KBM-7 (cell line): ENCODE measurements at places on chromosomes 1 and 21.

DNA sequence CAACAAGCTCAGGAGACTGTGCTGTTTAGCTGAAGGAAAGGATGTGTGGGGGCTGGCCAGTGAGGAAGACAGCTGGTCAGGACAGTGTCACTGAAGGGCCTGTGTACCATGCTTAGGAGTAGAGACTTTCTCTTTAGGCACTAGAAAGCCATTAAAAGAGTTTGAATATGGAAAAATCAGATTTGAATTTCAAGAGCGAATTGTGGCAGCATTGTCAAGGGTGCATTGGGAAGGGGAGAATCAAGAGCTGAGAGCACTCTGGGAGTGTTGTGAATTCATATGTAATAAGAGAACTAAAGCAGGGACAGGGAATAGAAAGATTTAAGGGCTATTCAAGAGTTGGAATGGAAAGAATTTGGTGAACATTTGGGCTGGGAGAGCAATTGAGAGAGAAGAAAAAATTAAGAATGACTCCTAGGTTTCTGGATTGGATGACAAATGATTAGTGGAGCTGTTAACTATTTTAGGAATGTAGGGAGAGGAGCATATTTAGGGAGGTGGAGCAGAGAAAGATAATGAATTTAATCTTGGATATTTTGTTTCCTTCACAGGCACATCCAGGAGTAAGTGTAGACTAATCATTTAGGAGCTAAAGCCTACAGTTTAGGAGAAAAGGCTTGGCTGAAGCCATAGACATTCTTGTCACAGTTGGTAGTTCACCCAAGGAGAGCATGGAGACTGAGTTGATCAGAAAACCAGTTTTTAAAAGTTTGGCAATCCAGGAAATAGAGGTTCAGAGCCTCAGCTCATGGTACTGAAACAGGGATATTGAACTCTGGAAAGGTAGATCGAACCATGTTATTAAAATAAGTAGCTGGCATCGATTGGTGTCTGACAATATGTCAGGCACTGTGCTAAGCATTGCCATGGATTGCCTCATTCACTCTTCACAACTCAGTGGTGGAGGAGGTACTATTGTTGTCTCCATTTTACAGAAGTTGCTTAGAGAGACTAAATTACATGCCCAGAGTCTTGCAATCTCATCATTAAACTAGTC lies 23.1 kb upstream of the TOR3A start:
- DNase-seq, result no peak

- no peak for DNase-seq
Measured at GRCh38 chr1:44033756-44034155, 2.5 kb upstream of the SLC6A9 start.

DNA sequence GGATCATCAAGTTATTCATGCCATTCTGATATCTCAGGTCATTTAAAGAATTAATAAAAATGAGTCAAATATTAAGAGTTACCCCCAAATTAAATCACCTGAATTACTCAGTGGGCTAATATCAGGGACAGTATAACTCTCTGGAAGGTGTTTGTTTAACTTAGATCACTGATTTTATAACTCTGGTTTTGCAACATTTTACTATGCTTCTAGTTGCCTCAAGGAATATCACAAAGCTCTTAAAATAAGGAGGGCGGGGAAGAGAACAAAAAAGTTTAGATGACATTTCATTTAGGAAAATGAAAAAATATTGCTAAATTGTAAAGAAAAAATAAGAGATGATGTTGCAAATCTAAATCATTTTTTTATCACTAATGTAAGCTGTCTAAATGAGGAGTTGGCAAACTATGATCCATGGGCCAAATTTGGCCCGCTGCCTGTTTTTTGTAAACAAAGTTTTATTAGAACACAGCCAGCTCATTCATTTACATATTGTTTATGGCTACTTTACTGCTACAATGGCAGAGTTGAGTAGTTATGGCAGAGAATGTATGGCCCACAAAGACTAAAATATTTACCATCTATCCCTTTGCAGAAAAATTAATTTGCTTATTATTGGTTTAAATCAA lies 31.9 kb upstream of the SLC19A2 start:
- DNase-seq, result no peak

DNA sequence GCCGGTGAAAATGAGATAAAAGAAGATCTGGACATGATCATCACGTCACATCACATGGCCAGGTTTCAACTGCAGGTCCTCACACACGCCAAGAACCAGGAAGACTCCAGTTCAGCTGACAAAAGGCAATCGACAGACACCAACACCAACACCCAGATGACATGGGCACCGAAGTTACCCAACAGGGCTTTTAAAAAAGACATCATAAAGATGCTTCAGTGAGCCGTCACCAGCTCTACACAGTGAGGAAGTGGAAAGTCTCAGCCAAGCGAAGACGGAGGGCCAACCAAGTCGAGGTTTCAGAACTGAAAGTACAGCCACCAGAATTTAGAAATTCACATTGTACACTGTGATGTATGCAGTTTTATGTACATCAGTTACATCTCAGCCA lies 154.3 kb upstream of the COL6A1 start:
- no peak for DNase-seq

GRCh38 chr21:33642027-33642895 lies at the start of gene ITSN1:
TSS of gene ITSN1 (plus strand) at chr21:33642501. CDS start at chr21:33718829, 76,328 bp downstream.
- peak; percentile 99 for DNase-seq

DNA sequence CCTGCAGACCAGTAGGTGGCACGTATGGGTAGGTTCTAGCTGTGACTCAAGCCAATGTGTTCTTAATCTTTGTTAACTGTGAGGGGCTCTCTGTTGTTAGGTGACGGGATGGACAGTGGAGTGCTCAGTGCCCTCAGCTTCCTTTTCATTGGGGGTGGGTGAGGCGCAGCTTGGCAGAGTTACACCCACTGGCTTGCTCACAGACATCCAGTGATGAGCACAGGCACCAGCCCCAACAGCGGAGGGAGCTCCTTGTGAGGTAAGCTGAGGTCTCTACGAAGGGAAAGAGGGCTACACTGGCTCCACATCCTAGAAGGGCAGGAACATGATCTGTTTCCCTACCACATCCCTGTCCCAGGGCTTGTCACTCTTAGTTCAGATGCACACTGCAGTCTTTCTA lies 871.3 kb downstream of the LRRIQ3 start:
- no peak for DNase-seq

DNA sequence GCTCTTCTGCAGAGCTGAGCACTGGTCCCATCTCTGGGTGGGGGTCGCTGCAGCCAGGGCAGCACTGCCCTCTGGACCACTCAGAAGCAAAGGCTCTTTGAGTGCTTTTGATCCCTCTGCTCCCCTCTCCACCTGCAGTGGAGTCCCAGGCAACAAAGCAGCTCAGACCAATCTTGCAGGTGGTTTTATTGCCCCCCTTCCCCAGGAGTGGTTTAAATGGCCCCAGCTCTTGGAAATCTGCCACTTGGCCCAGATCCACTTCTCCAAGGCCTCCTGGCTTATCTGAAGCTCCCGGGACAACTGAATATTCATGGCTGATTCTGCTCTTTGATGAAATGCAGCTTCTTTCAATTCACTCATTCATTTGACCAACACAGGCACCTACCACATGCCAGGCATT lies 2.7 kb downstream of the STUM start:
- DNase-seq, result no peak

DNA sequence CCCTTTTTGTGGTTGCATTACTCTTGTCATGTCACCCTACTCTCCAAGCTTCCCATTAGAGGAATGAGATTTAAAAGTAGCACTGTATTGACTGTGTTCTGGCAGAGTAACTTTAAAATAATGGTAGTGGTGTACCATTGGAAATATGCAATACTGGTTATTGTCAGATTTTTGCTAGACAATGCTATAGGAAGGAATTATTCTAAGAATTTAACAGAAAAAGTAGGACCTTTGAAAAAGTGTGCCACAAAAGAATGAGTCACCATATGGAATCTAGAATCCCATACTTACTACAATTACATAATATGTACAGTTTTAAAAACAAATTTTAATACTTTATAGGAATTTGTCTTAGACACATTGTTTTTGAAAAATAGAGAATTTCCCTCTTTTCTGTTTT lies 13.8 kb downstream of the MIER1 start:
- no peak for DNase-seq

GRCh38 chr1:228314658-228315483 lies 91.8 kb downstream of the TRIM11 start:
- DNase-seq, result no peak

DNA sequence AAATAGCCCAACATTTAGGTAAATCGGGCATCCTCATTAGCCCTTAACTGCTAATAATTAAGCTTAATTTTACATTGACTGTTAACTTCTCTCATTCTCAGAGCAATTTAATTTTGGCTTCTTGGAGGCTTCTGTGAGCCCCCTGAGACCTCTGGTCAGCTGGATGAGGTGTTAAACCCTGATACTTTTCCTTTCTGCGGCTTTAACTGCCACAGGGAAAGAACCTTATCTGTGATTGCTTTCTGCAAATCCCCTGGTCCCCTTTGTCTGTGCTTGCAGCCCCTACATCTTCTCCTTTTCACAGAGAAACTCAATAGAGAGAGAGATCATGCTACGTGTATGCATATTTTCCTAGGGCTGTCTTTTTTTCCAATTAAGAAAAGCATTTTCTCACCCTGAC lies 184.5 kb upstream of the CSF3R start:
- DNase-seq, result no peak

GRCh38 chr1:201284636-201285035 lies 1.3 kb downstream of the PKP1 start:
- DNase-seq, result no peak

GRCh38 chr1:239717097-239717917 lies 330.9 kb downstream of the CHRM3 start:
- DNase-seq, result peak; percentile 17

DNA sequence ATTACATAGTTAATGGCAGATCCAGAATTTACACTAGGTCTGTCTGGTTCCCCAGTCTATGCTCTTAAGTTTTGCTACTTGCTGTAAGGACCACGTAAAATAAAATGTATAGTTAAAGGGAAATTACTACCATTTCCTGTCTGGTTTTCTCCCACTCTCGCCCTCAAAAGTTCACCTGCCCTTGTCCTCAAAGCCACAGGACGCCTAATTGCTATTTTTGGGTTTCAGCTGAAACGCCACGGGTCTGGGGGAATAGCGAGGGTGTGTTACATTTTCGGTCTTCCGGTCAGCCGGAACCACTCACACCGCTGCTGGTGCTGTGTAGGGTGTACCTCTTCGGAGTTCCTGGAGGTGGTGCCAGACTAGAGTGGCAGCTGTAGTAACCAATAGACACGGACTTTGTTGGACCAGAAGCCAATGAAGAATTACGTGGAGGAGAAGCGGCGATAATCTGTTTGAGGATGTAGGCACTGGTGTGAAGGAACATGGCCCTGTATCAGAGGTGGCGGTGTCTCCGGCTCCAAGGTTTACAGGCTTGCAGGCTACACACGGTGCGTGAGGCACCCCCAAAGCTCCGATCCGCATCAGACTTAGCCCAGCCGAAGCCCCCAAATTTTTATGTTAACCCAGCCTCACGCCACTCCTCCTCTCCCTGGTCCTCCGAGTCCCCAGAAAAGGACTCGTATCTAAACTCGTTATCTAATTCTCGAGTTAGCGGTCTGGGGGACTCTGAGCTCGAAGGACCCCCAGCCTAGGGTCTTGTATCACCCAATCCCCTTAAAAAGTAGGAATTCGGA lies at the start of gene TARS2:
Gene TARS2, plus strand, starts transcription at position 454 of the 797 bp plus-strand sequence. Its CDS starts 32 bp downstream, at position 486.
- peak; percentile 99 for DNase-seq

DNA sequence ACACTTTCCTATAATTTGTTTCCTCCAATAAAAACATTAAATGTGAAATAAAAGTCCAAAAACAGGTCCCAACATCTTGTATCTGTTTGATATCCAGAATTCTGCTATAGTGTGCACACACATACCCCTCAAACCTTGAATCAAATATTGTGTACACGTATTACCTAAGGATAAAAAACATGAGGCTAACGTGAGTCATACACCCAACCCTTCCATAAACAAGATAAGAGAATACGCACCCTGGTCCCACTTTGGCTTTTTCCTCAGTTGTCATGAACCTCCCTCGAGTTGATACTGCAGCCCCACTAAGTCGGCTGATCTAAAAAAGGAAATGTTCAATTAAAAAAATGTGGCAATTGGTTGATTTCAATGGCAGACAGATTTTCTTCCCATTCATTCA lies 5.2 kb downstream of the KHDC4 start:
- DNase-seq, result no peak

DNA sequence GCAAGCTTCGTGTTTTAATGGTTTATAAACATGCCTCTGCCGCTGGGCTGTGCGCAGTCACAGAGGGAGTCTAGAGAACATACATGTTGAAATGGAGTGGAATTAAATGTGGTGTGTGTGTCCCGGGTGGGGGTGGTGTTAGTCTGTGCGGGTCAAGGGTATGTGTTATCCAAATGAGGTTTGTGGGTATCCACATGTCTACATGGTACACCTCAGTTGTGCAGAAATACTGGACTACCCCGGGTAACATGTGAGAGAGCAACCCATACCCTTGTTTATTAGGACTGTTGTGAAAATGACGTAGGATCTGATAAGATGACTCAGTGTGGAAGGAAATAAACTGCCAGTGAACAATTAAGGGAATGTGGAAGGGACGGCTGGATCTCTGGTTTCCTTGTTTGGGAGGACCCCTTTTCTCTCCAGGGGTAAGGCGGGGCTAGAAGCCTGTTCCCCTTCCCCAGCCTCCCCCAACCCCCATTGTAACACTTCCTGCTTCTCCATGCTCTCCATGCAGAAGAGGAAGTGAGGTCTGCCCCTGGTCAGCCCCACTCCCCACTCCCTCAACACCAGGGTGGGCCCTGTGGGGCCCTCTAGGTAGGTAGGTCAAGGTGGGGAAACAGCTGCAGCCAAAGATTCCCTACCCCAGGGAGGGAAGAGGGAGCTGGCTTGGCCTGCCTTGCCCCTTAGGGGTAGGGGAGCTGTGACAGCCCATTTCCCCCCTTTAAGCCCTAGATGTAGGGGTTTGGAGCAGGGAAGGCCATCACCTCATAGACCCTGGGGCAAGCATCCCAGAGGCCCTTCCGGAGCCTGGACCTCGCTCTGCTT lies 690 bp downstream of the EPS8L3 start:
- DNase-seq, result peak; percentile 65

DNA sequence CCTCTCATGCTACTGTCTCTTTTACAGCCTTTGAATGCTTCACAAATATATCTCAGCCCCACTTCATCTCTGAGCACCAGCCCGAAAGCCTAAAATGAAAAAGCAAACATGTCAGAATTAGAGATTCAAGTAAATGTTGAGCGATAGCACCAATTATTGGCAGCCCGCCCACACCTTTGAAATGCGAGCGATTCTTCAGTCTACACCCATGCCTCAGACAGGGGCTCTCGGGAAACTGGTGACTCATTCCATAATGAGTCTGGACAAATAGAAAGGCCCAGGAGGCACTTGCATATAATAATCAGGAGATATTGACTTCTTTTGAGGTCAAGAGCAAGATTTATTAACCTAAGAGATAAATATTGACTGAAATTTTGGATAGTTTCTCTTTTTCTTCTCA lies 487.3 kb upstream of the PTBP2 start:
- no peak for DNase-seq

- peak; percentile 17 for DNase-seq
Measured at GRCh38 chr1:160748181-160748877, 9.3 kb downstream of the SLAMF7 start.

GRCh38 chr1:31760471-31761470 lies 3.4 kb downstream of the ADGRB2 start:
- peak; percentile 34 for DNase-seq

GRCh38 chr21:46206163-46207005 lies 22.1 kb upstream of the SPATC1L start:
- no peak for DNase-seq
